ENCODE measurements at places on chromosomes 16 and 17. TPM values are rescaled to one million over a fixed set of nuclear protein-coding genes. Genes with fewer than 3 reads are reported as not detected.

The CA10 gene
- 0.17 TPM for total RNA-seq

The CSH1 gene
- total RNA-seq: not detected

The TP53TG3 gene
- not detected for total RNA-seq

The FKBP10 gene
- total RNA-seq: 59.2 TPM

The OR2C1 gene
- 0.14 TPM for total RNA-seq

The CLEC3A gene
- total RNA-seq: 3.5 TPM

The ATF7IP2 gene
- total RNA-seq: 13.6 TPM

The CCDC92B gene
- total RNA-seq: 0.14 TPM

The MPV17L gene
- total RNA-seq: 10.1 TPM

The TNFRSF13B gene
- total RNA-seq: 0.32 TPM

The C16orf86 gene
- 6.4 TPM for total RNA-seq

The GPR142 gene
- 0.20 TPM for total RNA-seq

The RND2 gene
- 2.8 TPM for total RNA-seq

The SLC35G6 gene
- not detected for total RNA-seq

The HLF gene
- 18.3 TPM for total RNA-seq

The CD300H gene
- total RNA-seq: not detected

The SLC52A1 gene
- total RNA-seq: not detected

The SLC38A8 gene
- total RNA-seq: not detected

The MARF1 gene
- 92.6 TPM for total RNA-seq

The NOG gene
- total RNA-seq: 0.20 TPM

The POLR3E gene
- 43.7 TPM for total RNA-seq

The PRAC2 gene
- total RNA-seq: not detected

The PEMT gene
- 18.5 TPM for total RNA-seq

The TMC5 gene
- total RNA-seq: 46.8 TPM

The MYH8 gene
- not detected for total RNA-seq

The IL17C gene
- not detected for total RNA-seq

The TOX3 gene
- total RNA-seq: 38.8 TPM

The CACNA1G gene
- 0.26 TPM for total RNA-seq

The SLC12A3 gene
- total RNA-seq: 0.20 TPM

The CCL15 gene
- total RNA-seq: 9.4 TPM

The DCTPP1 gene
- total RNA-seq: 53.3 TPM

The KRT36 gene
- total RNA-seq: not detected

The GALR2 gene
- 0.20 TPM for total RNA-seq

The RNF157 gene
- 3.3 TPM for total RNA-seq

The C16orf89 gene
- total RNA-seq: 25.0 TPM

The AKAP10 gene
- total RNA-seq: 44.8 TPM

The CDRT15L2 gene
- total RNA-seq: not detected

The LRRC36 gene
- total RNA-seq: 2.1 TPM

The RASL10B gene
- total RNA-seq: 7.9 TPM

The HASPIN gene
- 0.32 TPM for total RNA-seq

The CACNG5 gene
- not detected for total RNA-seq

The KRT39 gene
- not detected for total RNA-seq

The GCGR gene
- total RNA-seq: 0.20 TPM

The STX1B gene
- 0.58 TPM for total RNA-seq

The AATK gene
- total RNA-seq: 14.2 TPM

The TMEM94 gene
- total RNA-seq: 106 TPM

The NPW gene
- total RNA-seq: 1.6 TPM

The NEK8 gene
- total RNA-seq: 8.1 TPM

The TBC1D3G gene
- total RNA-seq: not detected

The ZNF688 gene
- 23.5 TPM for total RNA-seq

The PMP22 gene
- total RNA-seq: 61.4 TPM

The SPSB3 gene
- total RNA-seq: 57.9 TPM

The DOC2A gene
- total RNA-seq: 18.8 TPM

The SYNGR3 gene
- total RNA-seq: 1.4 TPM

The CLEC19A gene
- 0.26 TPM for total RNA-seq

The RSAD1 gene
- 35.4 TPM for total RNA-seq

The PTGES3L gene
- total RNA-seq: 4.7 TPM
